ENCODE measurements at places on chromosomes 6 and 20. TPM values are rescaled to one million over a fixed set of nuclear protein-coding genes. Genes with fewer than 3 reads are reported as not detected.

The PRSS35 gene
- 0.09 TPM for total RNA-seq

The GRIK2 gene
- 0.56 TPM for total RNA-seq

The DEFB124 gene
- total RNA-seq: 0.32 TPM

The VIP gene
- not detected for total RNA-seq

The NFKBIL1 gene
- total RNA-seq: 8.9 TPM

The LPIN3 gene
- total RNA-seq: 19.2 TPM

The SLC12A5 gene
- 13.8 TPM for total RNA-seq

The C6orf132 gene
- 2.8 TPM for total RNA-seq

The TREM2 gene
- total RNA-seq: 0.08 TPM

The POU5F1 gene
- total RNA-seq: 11.8 TPM

The HLA-DQB2 gene
- total RNA-seq: not detected

The SALL4 gene
- total RNA-seq: 0.68 TPM

The C6orf58 gene
- 0.09 TPM for total RNA-seq

The MAP7 gene
- total RNA-seq: 25.7 TPM

The SLC2A10 gene
- total RNA-seq: not detected

The PI3 gene
- total RNA-seq: 2.2 TPM

The IP6K3 gene
- 2.0 TPM for total RNA-seq

The MYH7B gene
- total RNA-seq: 0.03 TPM

The PKIB gene
- total RNA-seq: 0.74 TPM

The FRMD1 gene
- 0.05 TPM for total RNA-seq

The RIN2 gene
- 24.2 TPM for total RNA-seq

The YWHAB gene
- 209 TPM for total RNA-seq

The EEF1A2 gene
- total RNA-seq: 155 TPM

The MMS22L gene
- 9.9 TPM for total RNA-seq

The NMBR gene
- not detected for total RNA-seq

The ENPP1 gene
- total RNA-seq: 1.3 TPM

The SMOC2 gene
- total RNA-seq: not detected

The C20orf202 gene
- 0.07 TPM for total RNA-seq

The PRRT1 gene
- total RNA-seq: 0.66 TPM

The ZKSCAN8 gene
- total RNA-seq: 3.6 TPM

The LIN28B gene
- 1.3 TPM for total RNA-seq

The EDN3 gene
- 2.7 TPM for total RNA-seq

The IMPG1 gene
- total RNA-seq: not detected

The SLPI gene
- total RNA-seq: 11.9 TPM

The RTF2 gene
- total RNA-seq: 93.8 TPM

The SLC22A2 gene
- total RNA-seq: 0.06 TPM

The OR2B6 gene
- not detected for total RNA-seq

The SCAF8 gene
- total RNA-seq: 18.6 TPM

The WFDC5 gene
- not detected for total RNA-seq

The TREML2 gene
- not detected for total RNA-seq

The TENT5A gene
- 0.94 TPM for total RNA-seq

The NKAPL gene
- not detected for total RNA-seq

The ESF1 gene
- total RNA-seq: 25.9 TPM

The IYD gene
- 0.18 TPM for total RNA-seq

Measured in A549 treated with dexamethasone at 1 μM for 4 hours (cell line).